Daoy (cell line): ENCODE measurements at places on chromosomes 1 and 21.
A peak's percentile ranks its signal among the peaks of the same experiment; 100 is the strongest.

- DNase-seq = no peak
Measured at GRCh38 chr1:46458190-46458589, 31.4 kb upstream of the DMBX1 start.

DNA sequence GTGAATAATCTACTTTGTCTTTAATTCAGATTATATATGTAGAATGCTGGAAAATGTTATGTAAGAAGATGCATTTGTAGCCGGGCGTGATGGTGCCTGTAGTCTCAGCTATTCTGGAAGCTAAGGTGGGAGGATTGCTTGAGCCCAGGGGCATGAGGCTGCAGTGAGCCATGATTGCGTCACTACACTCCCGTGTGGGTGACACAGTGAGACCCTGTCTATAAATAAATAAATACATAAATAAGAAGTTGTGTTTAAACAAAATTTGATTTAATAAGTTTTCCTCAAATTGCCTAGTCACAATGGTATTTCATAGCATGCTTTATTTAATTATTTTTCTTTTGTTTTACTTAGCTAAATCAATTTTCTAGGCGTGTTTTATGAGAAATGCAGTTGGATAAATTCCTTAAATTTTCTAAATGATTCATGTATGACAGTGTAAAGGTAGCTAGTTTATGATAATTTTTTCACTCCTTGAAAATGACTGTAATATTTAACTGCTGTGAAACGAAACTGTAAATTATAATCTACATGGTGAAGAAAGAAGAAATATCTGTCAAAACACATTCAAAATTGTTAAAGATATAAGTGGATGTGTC, 232.6 kb downstream of the SRGAP2C start:
- DNase-seq = peak; percentile 29

GRCh38 chr1:181324797-181325616, 158.3 kb upstream of the CACNA1E start:
- DNase-seq = peak; percentile 62

GRCh38 chr1:61244114-61244513, 161.8 kb downstream of the NFIA start:
- DNase-seq = peak; percentile 81

DNA sequence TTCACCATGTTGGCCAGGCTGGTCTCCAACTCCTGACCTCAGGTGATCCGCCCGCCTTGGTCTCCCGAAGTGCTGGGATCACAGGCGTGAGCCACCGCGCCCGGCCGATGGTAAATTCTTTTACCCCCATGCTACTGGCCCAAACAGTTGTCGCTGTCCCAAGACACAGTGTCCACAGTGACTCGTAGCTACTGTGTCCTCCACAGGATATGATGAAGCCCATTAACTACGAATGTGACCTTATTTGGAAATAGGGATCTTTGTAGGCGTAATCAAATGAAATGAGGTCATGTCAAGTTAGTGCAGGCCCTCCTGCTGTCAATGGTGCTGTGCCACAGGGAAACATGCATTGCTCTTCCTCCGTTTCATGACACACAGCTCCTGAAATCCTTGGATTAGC, 8.5 kb downstream of the FNDC10 start:
- DNase-seq = no peak

DNA sequence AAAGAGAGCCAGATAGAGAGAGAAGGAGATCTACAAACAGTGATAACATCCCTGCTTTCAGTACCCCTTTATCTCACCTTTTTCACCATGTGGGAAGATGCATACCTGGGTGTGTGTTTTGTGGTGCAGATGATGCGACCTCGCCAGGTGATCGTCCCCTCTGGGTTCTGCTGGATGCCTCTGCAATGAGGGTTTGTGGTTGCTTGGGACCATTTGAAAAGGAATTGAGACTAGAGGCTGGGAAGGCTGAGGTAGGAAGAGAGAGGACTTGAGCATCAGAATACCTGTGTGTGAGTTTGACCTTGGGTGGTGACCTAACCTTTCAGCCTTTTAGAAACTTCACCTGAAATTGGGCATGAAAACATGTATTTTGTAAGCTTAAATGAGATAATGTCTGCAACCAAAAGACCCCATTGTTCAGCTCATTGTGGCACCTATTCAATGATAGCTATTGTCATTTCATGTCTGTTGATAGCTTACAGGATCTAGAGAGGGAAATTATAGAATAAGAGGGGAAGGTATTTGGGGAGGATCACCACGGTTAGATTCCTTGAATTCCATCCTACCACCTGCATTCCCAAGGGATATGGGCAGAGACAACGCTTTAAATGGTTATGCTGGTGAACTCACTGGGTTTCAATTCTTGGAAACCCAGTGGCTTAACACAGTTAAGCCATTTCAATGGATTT, 125.7 kb downstream of the IGSF21 start:
- no peak for DNase-seq

DNA sequence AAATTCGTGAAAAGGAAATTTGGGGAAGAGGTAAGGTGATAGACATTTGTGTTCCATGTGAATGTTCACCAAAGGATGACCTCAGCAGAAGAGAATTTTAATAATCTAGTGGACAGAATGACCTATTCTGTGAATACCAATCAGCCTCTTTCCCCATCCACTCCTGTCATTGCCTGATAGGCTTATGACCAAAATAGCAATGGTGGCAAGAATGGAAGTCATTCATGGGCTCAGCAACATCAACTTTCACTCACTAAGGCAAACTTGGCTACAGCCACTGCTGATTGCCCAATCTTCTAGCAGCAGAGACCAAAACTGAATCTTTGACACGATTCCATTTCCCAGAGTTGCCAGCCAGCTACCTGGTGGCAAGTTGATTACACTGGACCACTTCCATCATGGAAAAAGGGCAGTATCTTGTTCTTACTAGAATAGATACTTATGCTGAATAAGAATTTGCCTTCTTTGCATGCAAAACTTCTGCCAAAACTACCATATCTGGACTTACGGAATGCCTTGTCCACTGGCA, 348.7 kb upstream of the PBX1 start:
- DNase-seq = no peak

DNA sequence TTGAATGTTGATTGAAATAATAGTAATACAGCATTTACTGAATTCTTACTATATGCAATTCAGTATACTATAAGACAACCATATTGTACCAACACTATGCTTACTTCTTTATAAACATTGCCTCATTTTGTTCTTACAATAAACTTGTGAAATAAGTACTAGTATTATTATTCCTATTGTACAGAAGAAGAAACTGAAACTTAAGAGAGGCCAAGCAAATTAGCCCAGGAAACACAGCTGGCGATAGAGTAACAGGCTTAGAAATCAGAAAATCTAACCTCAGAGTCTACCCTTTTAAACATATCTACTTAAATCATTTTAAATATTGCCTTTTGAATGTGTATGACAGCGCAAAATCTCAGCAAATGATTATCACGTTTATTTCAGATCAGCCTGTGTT, 41.7 kb downstream of the FASLG start:
- no peak for DNase-seq

DNA sequence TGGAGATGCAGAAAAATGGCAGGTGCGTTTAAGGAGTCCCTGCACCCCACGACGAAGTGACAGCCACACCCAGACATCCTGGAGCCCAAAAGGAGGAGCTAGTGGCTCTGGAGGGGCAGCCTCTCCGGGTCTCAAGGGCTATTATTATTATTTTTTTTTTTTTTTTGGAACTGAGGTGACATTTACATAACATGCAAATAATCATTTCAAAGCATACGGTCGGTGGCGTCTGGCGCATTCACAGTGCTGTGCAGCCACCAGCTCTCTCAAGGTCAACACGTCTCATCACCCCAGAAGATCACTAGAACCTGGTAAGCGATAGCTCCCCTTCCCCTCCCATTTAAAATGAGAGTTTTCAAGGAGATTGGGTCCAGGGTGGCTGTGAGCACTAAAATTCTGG, 67.5 kb upstream of the PDE9A start:
- DNase-seq = no peak

DNA sequence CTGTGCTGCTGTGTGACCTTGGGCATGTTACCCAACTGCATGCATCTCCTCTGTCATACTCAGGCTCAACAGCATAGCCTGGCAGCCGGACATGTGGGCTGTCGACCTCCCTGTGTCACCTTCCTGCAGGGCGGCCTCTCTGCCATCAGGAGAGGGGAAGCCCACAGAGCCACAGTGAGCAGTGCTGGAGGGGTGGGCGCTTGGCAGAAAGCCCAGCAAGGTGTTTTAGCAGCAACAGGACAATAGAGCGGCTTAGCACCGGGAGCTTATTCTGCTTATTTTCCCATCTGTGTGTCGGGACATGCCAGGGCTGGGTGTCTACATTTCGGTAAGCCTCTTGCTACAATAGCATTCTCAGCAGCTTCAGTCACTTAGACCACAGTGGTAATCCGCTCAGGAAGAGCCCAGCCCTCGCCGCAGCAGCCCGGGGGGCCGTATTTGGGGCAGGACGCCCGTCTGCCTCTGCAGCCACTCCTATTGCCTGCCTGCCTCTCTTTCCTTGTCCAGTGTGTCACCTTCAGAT, 22.8 kb upstream of the CDK18 start:
- peak; percentile 76 for DNase-seq

- no peak for DNase-seq
Measured at GRCh38 chr1:151718666-151719065, 2.1 kb upstream of the CELF3 start.

DNA sequence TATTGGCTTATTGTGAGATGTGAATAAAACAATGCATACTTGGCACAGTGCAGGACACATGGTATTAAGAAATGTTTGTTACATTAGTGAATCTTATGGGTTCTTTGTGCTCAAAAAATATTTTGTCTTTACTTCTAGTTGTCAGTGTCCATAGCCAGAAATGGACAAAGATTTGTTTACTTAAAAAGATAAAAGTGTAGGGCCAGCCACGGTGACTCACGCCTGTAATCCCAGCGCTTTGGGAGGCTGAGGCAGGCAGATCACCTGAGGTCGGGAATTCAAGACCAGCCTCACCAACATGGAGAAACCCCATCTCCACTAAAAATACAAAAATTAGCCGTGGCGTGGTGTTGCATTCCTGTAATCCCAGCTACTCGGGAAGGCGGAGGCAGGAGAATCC, 654.6 kb upstream of the NEGR1 start:
- DNase-seq = no peak

GRCh38 chr21:33171616-33172169, 58.0 kb upstream of the IFNAR2 start:
- no peak for DNase-seq

DNA sequence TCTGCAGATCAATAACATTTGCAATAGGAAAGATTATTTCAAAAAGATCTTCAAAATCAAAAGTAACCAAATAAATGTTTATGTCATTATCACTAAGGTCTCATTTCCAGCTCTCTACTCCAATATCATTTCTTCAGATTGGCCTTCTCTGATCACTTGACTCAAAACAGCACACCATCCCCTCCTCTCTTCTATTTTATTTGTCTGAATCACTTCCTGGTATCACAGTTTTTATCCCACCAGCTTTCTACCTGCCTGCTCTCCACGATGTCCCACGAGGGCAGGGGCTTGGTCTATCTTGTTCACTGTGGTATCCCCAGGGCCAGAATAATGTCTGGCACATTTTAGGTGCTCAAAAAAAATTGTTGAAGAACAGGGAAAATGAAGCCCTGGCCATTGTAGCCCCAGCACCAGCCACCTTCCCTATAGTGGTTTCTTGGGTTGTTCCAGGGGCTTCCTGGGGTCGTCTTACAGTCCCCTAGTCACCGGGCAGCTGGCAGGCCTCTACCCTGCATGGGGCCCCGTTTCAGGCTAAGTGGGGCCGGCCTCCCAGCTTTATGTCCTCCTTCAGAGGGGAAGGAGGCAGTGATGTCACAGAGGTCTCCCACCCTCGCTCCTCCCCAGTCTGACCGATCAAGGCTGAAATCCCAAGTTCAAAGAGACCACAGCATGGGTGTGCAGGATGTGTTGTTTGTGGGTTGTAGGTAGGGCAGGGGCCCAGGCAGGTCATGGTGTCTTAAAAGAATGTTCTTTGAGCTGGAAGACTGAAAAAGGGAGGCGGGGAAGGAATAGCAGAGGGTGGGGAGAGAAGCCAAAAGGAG, 3.5 kb upstream of the PADI1 start:
- DNase-seq = no peak

GRCh38 chr21:43370091-43370658, 56.8 kb downstream of the SIK1 start:
- peak; percentile 45 for DNase-seq

- DNase-seq = no peak
Measured at GRCh38 chr21:42853621-42854020, 25.7 kb downstream of the WDR4 start.

GRCh38 chr1:215672482-215672881, 105.4 kb downstream of the KCTD3 start:
- DNase-seq = no peak

- no peak for DNase-seq
Measured at GRCh38 chr1:150829751-150830150, 21.7 kb upstream of the CTSK start.

DNA sequence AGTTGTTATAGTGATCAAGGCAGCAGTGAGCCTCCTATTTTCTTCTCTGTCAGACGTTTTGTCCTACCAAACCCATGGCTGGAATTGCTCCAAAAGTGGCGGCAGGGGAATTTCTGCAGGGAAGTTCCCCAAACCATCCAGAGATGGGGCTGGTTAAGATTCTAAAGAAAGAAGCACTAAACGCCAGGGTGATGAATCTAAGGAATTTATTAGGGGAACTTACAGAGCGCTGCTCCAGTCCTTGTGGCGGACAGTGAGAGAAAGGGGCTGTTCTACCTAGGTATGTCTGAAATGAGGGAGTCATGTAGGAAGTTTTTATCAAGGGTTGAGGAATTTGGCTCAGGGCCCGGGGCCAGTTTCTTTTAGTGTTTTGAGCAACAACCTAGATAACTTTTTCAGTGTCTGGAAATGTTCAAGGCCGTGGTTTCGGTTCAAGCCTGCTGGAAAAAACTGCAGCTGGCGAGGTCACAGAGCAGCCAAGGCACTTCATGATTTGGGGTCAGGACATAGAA, 222.4 kb upstream of the B3GALT2 start:
- DNase-seq = peak; percentile 70

DNA sequence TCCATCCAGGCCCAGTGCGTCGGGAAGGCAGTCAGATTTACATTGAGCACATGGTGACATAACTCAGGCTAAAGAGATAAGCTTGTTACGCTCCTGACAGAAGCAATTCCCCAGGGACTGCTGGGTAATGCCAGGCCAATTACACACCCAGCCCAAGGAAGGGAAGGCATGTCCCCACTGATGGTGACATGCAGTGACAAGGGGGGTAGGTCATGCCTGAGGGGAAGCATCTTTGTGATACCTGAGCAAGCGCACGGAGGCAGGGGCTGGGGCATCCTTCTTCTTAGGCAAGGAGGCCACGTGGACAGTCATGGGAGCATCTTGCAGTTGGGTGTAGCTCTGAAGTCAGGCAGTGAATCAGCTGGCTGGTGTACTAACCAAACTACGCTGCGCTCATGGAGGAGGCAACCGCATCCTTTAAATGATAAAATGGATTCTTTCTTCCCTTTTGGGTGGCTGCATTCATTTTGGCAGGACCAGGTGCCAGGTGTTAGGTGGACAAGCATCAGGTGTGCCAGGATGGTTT, 39.6 kb upstream of the GRIK3 start:
- no peak for DNase-seq

- DNase-seq = no peak
Measured at GRCh38 chr1:172754609-172755008, 95.7 kb downstream of the FASLG start.

- DNase-seq = no peak
Measured at GRCh38 chr21:43207868-43208267, 39.1 kb downstream of the CRYAA start.

- DNase-seq = no peak
Measured at GRCh38 chr1:36206323-36206858, 17.9 kb upstream of the THRAP3 start.

- DNase-seq = no peak
Measured at GRCh38 chr1:231240531-231240882, 505 bp upstream of the GNPAT start.
